ENCODE measurements at places on chromosomes 1 and 21.

GRCh38 chr1:38101037-38101785 is 54.6 kb upstream of the POU3F1 start:
- DNase-seq: no peak

DNA sequence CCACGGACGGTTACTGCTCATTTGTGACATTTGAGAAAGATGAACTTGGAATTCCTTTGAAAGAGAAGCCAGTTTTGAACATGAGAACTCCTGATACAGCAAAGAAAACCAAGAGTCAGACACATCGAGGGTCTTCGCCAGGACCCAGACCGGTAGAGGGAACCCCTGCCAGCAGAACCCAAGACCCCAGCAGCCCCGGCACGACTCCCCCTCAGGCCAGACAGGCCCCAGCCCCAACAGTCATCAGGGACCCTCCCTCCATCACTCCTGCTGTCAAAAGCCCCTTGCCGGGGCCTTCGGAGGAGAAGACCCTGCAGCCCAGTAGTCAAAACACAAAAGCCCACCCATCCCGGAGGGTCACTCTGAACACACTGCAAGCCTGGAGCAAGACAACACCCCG is 27.7 kb downstream of the CHAF1B start:
- no peak for DNase-seq

- DNase-seq: no peak
Observed at GRCh38 chr1:16905868-16906702, 10.3 kb downstream of the RNU1-2 start.

GRCh38 chr1:204199579-204199978 is 3.3 kb upstream of the KISS1 start:
- DNase-seq: no peak

- no peak for DNase-seq
Observed at GRCh38 chr1:107291987-107292386, 151.1 kb downstream of the NTNG1 start.

DNA sequence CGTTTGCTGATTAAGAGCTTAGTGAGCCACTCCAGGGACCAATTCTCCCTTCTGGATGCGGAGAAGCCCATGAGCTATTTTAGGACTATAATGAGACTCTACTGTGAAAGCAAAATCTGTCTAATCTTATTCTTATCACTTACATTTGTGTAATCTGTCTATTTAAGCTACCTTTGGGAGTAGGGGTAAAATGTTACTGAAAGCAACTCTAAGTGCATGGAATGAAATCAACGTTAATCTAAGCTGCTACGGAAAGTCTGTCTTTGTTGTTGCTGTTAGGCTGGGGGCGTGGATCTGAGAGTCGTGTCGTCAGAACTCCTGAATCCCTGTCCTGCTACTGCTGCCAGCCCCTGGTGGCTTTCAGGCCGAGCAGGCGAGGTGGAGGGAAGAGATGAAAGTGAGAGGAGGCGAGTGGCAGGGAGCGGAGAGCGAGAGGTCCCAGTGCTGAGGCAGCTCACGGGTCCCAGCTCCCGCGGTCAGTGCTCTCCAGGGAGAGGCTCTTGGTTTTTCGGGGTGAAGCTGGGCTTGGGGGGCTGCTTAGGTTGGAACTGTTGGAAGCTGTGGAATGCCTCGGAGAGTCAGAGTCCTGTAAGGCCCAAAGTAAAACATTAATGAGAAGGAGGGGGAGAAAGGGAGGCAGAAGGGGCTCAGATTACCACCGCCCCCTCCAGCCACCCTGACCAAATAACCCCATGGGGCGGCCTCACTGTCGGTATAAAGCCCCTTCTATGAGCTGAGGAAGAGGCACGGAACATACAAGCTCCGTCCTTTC is 53.9 kb downstream of the COQ8A start:
- peak; percentile 31 for DNase-seq

DNA sequence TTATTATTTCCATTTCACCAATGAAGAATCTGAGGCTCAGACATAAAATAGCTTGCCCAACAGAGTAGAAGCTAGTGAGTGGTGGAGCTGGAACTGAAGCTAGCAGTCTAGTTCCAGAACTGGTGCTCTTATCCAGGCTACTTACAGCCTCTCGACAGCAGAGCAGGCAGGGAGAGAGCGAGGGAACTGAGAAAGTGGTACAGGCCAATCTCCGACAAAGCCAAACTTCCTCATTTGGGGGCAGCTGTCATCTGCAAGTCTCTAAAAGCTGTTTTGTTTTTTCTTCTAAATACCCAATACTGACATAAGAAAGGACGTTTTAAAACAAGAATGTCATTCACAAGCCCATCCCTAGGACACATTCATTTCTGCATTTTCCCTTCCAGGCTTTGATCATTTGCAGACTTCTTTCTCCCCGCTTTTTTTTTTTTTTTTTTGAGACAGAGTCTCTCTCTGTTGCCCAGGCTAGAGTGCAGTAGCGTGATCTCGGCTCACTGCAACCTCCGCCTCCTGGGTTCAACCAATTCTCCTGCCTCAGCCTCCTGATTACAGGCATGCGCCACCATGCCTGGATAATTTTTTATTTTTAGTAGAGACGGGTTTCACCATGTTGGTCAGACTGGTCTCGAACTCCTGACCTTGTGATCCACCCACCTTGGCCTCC is 20.0 kb downstream of the YIPF1 start:
- DNase-seq: no peak

GRCh38 chr1:2129256-2129943 is 65.2 kb downstream of the FAAP20 start:
- DNase-seq: no peak

- DNase-seq: no peak
Observed at GRCh38 chr1:238677567-238677966, 708.8 kb upstream of the CHRM3 start.

GRCh38 chr1:222420633-222421032 is 127.3 kb downstream of the HHIPL2 start:
- no peak for DNase-seq

DNA sequence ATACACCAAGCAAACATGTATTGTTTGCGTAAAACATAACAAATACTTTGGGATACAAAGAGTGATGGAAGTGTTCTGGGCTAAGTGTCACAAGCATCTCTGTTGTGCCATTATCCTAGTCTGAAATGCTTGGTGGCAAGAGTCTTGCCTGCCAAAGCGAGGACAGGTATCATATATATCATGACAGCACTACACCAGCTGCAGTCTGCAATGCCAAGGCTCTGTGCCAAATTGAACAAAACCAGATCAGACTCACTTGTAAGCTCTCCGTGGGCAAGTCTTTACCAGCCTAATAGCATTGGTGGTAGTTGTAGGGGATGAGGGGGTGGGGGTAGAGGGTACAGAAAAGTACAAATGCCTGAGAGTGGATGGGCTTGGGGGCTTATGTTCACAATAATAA is 119.2 kb downstream of the RWDD3 start:
- DNase-seq: no peak

DNA sequence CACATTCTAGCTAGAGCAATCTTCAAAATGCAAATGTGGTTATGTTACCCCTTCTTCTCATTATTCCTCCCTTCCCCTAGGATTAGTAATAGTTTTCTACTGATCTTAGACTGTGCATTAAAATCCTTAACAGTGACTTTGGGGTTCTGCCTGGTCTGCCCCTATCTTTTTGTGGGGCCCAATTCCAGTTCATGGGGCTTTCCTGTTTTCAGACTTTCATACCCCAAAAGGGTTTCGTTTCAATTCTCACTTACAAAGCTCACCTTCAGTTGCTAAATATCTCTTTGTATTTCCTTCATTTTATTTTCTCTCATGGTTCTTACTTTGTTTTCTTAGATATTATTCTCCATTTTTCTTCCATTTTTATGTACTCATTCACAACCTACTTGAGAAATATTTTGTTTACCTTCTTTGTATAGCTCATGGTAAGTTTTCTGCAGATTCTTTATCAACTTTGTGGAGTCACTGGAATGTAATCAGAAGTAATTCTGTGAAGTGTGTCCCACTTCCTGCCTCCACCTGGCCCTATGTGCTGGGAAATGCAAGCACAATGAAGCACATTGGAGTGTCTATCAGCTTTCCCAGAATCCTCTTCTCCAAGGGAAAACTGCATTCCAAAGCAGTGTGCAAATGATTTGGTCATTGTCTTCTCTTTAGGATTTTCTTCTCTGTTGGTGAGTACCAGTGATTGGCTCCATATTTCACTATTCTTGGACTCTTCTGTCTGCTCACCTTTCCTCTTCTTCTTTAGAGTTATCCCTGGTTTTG is 350.2 kb downstream of the ZNF326 start:
- DNase-seq: no peak

GRCh38 chr1:18723206-18723605 is 92.6 kb downstream of the PAX7 start:
- no peak for DNase-seq

DNA sequence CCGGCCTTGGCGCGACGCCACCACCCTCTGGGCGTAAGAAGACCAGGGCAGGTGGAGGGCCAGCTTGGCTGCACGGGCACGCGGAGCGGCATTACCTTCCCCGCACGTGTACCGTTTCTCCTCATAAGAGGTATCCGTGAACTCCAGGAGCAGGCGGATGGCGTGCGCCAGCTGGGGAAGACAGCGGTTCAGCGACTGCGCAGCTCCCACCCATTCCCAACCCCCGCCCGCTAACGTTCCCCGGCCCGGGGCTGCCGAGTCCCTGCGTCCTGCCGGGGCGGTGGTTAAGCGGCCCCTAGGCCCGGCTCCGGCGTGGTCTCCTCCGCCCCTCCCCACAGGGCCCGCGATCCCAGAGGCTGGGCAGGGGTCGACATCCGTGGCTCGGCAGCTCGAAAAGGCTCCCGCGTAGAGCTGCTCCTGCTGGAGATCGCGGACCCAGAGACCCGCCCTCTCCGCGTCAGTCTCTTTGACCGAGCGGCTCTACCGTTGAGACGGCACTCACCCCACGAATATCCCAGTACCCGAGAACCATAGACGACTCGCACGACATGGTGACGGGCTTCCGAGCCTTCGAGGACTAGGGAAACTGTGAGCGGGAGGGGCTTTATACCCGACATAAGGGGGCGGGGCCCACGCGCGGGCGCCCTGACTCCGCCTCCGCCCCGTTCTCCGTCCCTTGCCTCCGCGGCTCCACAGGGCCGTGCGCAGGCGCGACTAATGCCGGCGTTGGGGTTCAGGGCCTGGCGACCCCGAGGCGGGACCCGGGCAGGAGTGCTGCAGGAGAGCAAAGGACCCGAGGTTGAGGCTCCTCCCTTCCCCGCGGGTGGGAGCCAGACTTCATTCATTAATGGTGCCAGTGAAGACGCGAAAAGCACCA is 862 bp downstream of the GSTM3 start:
- peak; percentile 88 for DNase-seq

GRCh38 chr1:95233319-95233736 is 682 bp upstream of the RWDD3 start:
- DNase-seq: no peak

DNA sequence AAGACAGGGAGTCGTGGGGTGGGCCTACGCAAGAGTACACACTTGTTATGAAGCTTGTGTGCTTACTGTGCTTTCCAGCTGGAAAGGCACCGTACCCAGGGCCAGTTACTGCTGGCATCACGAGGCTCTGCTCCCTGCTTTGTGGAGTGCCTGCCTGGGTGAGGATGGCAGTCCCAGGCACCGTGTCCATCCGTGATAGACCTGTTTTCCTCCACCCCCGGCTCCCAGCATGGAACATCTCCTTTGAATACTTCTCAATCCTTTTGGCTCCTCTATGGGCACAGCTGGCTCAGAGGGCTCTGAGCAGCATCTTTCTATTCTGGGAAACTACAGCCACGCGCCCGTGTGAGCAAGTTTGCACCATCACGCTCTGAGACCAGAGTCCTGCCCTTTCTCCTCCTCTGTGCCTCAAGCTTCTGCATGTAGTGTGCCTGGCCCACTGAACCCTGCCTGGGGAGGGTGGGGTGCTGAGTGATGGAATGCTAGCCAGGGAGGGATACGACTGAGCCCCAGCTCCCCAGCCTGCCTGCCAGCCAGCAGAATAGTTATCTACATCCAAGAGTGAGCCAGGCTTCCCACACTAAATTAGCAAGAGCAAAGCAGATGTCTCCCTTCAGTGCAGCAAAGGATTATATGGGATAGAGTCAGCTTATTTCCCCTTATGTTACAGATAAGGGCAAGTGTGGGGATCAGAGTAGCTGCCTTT is 7.1 kb upstream of the TNR start:
- no peak for DNase-seq

DNA sequence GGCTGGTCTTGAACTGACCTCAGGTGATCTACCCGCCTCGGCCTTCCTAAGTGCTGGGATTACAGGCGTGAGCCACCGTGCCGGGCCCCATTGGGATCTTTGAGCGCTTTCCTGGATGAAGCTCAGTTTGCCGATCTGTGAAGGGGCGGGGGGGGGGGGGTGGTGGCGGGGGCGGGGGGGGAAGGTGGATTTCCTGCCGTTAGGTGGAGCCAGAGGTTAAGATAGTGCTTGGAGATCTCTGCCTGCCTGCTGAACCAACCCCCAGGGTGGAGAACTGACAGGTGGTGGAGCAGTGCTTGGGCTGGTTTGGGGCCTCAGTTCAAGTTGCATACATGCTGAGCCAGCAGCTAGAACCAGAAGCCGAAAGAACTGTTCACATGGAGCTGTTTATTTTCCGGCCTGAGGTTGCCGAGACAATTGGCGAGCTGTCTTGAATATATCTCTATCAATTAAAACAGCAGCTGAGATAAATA is 1.7 kb downstream of the TMCC2 start:
- DNase-seq: peak; percentile 92

DNA sequence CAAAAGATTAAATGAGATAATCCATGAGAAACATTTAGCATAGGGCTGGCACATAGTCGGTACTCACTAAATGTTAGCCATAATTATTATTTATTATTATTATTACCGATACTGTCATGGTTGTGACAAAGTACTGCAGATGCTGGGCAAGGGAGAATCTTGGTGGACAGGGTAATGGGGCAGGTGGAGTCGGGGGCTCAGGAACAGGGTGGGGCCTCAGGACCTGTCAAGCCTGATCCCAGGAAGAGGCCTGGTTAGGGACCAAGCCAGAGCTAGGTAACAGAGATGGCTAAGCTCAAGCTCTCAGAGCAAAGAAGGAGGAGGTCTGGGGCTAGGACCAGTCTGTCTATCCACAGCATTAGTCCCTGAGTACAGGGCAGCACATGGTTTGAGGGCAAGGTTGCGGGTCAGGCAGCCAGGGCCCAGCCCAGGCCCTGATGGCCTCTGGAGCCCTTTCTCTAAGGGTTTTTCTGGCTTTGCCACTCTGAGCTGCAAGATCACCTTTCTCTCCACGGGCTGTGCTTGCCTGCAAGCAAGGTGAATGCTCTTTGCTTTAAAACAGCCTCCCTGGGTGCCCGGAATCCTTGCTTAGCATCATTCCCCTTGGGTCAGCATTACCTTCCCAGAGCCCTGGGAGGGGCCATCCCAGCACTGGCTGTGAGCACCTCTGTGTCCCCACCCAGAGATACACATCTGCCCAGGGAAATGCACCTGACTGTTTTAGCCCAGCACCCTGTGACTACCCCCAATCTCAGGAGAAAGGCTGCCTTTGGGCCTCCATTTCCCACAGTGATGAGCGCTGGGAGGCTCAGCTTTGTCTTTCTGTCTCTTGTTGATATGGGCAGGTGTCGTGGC is 572.0 kb downstream of the PTPRU start:
- DNase-seq: peak; percentile 3

DNA sequence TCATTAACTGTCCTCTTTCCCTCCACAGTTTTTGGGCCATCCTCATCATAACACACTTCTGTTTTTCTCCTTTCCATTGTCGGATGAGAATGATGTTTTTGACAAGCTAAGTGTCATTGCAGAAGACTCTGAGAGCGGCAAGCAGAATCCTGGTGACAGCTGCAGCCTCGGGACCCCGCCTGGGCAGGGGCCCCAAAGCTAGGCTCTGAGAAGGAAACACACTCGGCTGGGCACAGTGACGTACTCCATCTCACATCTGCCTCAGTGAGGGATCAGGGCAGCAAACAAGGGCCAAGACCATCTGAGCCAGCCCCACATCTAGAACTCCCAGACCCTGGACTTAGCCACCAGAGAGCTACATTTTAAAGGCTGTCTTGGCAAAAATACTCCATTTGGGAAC is 28.6 kb upstream of the IFNAR1 start:
- no peak for DNase-seq

GRCh38 chr1:66292305-66292704 is 241.6 kb upstream of the SGIP1 start:
- DNase-seq: no peak
